ENCODE measurements at places on chromosomes 4 and X.

DNA sequence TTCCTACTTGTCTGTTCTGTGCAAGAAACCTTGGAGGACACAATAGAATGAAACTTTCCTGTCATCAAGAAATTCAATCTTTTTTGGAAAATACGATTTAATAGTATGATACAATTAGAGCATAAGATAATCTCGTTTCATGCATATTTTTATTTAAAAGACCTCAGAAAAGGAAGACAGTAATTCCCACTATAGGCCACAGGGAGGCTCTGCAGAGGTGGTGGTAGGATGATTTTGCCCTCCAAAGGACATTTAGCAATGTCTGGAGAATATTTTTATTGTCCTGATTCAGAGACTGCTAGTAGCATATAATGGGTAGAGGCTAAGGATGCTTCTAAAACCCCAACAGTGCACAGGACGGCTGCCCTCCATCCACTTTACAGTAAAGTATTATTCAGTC is 68.7 kb downstream of the PAK3 start:
- DNase-seq = peak; percentile 8

GRCh38 chr4:8497762-8498161 is 57.2 kb downstream of the TRMT44 start:
- no peak for DNase-seq

DNA sequence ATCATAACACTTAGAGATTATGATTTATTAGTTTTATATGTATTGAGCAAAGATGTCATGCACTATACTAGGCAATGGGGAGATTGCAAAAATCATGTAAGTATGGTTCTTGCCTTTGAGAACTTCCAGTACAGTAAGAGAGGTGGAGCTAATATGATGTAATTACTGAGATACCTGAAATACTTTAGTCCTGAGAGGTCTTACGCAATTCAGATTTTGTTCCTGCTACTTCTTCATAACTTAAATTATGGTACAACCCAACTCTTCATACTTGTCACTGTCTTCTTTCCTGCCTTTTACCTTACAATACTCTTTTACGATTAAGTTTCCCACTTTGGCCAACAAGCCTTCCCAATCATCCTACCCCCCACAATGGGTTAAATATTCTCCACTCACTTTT is 564.2 kb upstream of the PITX2 start:
- no peak for DNase-seq

DNA sequence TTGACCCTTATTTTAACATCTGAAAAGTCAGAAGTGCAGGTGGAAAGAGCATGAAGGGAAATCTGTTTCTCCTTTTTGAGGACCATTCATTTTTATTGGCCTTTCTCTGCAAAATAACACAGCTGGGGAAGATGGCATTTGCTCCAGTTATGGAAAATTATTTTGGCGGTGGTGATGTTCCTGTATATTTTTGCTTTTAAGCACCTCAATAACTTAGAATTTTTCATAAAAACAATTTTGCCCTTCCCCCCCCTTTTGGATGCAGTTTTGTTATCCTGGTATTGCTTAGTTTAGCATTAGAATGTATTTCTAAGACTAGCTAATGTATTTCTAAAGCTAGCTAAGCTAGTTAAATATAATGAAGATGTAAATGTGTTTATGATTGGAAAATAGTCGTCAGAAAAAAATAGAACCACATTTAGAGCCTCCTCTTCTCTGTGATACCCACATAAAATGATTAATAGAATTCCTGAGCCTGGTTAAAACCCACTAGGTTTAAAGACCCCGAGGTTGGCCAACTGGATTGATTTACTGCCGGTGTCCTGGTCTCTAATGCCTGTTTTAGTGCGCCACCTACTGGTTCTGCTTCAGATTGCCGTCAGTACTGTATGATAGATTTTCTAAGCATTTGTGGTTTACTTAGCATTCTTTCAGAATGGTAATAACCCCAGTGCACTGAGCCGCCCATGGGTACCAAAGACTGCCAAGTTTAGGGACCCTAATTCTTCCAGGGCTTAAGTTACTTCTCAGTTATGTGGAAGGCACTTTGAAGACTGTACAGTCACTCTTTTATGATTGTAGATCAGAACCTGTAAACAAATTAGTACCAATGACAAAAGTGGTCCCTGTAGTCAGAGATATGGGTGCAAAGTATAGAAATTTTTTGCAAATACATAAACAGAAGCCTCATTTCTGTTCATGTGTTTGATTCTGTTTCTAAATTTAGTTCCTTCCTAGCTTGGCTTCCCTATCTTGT is 11.4 kb downstream of the KLF3 start:
- peak; percentile 83 for DNase-seq

DNA sequence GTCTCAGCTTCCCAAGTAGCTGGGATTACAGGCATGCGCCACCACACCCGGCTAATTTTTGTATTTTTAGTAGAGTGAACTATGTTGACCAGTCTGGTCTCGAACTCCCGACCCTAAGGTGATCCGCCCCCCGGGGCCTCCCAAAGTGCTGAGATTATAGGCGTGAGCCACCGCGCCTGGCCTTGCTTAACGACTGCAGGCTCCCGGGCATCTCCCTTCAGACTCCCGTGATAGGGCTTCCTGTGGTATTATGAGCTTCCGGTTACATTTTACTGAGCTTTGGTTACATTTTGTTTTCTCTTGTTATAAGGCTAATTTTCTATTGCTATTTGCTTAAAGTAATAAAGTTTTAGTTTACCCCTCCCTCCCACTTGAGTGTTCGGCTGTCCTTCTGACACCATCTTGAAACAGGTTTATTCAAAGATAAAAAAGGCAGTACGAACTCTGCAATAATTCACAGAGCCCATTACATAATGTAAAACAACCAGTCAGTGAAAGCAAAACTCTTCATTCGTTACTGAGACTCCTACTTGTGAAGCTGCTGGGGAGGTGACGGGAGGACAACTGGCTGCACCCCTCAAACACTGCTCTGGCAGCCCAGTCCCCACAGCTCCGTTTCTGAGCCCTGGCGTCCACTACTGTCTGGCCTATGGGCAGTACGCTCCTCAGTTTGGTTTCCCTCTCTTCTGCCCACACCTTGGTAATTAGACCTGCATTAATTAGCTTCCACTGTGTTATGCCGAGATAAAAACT is 795.7 kb upstream of the SLIT2 start:
- DNase-seq = no peak

GRCh38 chr4:165609653-165610052 is 230.8 kb downstream of the CPE start:
- DNase-seq = no peak

- peak; percentile 45 for DNase-seq
These were observed 61.4 kb downstream of the SHISA3 start for GRCh38 chr4:42458657-42459056.

- DNase-seq = no peak
These were observed 56.9 kb downstream of the ARHGAP10 start for GRCh38 chr4:147788791-147789190.

GRCh38 chrX:46628460-46629371 is 55.2 kb downstream of the CHST7 start:
- DNase-seq = peak; percentile 14

- no peak for DNase-seq
These were observed 5.0 kb downstream of the COX18 start for GRCh38 chr4:73064536-73064935.

- DNase-seq = no peak
These were observed 105.7 kb downstream of the FRAS1 start for GRCh38 chr4:78162821-78163220.

DNA sequence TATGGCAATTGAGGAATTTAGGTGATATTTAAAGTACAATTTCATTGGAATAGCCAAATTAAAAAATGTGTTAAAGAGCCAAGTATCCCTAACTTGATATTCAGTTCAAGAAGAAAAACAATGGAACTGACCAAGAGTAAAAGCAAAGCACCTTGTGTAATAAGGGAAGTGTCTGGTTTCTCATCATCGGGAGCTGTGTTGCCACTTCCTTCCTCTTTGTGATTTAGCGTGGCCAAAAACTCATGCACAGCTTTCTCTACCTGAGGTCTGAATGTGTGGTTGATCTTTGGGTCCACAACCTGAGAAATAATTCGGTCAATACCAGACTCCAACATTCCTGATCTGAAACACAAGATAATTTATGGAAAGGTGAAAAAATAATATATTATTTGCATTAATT is 12.4 kb downstream of the BOD1L1 start:
- no peak for DNase-seq

- DNase-seq = peak; percentile 72
These were observed 5.5 kb upstream of the DCTD start for GRCh38 chr4:182922501-182923284.

GRCh38 chr4:128454881-128455280 is 167.3 kb upstream of the PGRMC2 start:
- DNase-seq = peak; percentile 18

- DNase-seq = peak; percentile 57
These were observed 183.4 kb downstream of the PPP3CA start for GRCh38 chr4:101163936-101164335.

GRCh38 chr4:148200960-148201359 is 241.3 kb downstream of the NR3C2 start:
- DNase-seq = no peak

GRCh38 chr4:81870275-81870674 is 398.6 kb upstream of the RASGEF1B start:
- DNase-seq = no peak

- DNase-seq = no peak
These were observed 14.4 kb downstream of the ADRA2C start for GRCh38 chr4:3780347-3781171.

DNA sequence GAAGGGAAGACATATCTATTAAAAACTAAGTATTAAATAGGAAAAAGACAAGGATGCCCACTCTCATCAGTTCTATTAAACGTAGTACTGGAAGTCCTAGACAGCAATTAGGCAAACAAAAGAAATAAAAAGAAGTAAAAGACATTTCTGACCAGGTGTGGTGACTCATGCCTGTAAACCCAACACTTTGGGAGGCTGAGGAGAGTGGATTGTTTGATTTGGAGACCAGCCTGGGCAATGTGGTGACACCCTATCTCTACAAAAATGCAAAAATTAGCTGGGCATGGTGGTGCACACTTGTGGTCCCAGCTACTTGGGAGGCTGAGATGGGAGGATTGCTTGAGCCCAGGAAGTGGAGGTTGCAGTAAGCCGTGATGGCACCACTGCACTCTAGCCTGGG is 1071.8 kb downstream of the FAT4 start:
- no peak for DNase-seq

- DNase-seq = no peak
These were observed 84.8 kb upstream of the ZNF827 start for GRCh38 chr4:146023334-146023967.

GRCh38 chr4:130296448-130296847 is 1200.5 kb downstream of the C4orf33 start:
- DNase-seq = no peak

DNA sequence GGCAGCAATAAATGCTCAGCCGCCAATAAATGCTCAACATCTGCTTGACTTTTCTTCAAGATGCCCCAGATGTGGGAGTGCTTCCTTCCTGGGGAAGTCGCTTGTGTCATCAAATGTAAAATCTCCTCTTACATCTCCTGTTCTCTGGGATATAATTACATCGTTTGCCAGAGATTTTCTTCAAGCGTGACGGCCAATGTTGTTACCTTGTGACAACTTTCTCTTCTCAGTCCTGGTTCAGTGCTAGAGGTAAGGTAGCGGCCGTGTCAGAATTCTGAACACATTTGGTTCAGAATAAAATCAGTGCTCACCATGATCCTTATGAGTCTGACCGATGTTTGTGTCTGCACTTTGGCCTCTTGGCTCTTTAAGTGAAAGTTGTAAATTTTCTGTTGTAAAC is 102.5 kb downstream of the ASMT start:
- DNase-seq = no peak

Data from renal cortical epithelial cell (primary cell).